ENCODE measurements at places on chromosomes 16 and 17.

DNA sequence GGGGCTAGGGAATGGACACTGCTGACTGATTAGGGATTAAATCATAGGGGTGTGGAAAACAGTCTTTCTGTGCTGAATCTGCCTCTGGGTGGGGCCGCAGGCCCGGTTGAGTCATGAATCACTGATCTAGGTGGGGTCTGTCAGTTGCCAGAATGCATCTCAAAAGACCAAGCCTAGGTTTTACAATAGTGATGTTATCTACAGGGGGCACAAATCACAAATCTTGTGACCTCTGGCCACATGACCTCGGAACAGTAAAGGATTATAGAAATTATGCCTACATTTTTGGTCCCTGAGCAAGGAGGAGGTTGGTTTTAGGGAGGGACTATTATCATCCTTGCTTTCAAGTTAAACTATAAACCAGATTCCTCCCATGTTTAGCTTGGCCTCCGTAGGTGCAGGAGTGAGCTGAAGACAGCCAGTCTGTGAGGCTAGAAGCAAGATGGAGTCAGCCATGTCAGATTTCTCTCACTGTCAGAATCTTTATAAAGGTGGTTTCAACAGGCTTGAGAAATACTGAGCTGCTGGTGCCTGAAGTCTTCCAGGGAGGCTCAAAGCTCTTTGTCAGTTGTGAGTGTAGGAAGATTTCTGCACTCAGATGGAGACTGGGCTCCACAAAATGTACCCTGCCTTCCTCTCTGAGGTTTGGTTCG lies 12.9 kb downstream of the GNGT2 start:
- DNase-seq = no peak

GRCh38 chr17:73423806-73424205 lies 112.0 kb upstream of the CDC42EP4 start:
- DNase-seq = no peak

GRCh38 chr16:86372193-86372592 lies 138.1 kb upstream of the FOXF1 start:
- no peak for DNase-seq

GRCh38 chr17:40091691-40092397 lies 8.5 kb downstream of the NR1D1 start:
- DNase-seq = no peak

GRCh38 chr16:57529391-57530103 lies 6.8 kb downstream of the CCDC102A start:
- no peak for DNase-seq

Data from C1 segment of cervical spinal cord (tissue), 14 donors.